SW 1271 (cell line): ENCODE measurements at places on chromosomes 1 and 21.
A peak's percentile ranks its signal among the peaks of the same experiment; 100 is the strongest.

DNA sequence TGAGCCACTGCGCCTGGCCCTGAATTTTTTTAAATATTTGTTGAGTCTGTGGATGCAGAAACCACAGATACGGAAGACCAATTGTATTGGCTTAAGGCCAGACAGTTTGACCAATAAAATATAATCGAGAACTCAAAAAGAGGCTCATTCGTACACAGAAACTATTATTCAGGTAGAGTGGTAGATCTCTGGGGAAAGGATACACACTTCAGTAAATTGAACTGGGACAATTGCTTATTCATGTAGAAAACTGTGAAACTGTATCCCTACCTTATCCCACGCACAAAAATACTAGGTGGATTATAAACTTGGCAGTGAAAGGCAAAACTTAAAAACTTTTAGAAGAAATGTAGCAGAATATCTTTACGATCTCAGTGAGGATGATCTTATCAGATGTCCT lies 25.0 kb upstream of the SHE start:
- DNase-seq: no peak

DNA sequence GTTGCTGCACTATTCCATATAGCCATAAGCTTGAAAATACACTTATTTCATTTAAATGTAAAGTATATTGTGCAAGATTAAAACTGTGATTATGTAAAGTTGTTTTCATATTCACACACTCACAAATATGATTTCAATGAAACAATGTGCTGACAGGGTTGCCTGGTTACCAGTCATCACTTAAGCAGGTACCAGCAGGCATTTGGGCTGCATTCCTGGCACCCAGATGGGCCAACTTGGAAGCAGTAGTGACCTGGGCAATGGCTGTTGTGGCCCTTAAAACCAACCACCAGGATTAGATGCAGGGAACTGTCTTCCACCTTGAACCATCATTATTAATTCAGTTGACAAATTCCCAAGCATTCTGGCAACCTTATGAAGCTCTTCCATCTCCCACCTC lies 45.0 kb upstream of the RASAL2 start:
- no peak for DNase-seq

DNA sequence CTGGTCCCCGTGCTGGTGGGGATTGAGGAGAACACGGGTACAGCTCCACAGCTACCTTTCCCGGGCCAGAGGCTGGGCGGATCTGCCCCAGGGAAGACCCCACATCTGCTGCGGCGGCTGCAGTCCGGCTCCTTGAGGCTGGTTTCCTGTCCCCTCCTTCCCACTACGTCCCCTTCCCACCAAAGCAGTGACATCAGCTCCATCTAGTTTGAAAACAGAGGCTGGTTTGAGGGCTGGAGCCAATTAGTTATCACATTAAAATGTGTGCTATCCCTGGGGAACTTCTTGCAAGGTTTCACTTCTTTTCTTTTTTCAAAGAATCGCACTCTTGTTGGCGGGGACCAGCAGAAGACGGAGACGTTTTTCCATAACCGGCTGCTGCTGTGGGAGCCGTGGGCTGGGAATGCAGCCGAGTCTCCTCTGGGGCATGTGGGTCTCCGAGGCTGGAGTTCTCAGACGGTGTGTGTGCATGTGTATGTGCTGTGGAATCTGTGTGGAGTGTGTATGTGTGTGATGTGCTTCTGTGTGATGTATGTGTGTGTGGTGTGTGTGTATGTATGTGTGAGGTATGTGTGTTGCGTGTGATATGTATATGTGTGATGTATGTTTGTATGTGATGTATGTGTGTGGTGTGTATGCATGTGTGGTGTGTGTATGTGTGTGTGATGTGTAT lies 8.9 kb upstream of the PCBP3 start:
- DNase-seq: no peak

DNA sequence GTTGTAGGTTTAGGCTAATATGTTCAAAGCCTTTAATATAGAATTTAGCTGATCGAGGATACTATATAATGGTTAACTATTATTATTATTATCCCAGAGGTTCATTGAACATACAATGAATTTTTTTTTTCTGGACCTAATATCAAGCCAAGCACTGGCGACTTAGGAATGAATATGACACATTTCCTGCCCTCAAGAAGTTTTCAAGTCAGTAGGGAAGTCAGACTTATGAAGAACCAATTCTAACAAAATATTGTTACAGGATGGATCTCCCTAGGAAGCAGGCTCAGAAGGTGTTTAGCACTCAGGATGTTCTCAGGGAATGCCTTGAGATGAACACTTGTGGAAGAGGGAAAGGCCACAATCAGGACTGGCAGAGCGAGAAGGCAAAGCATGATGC lies 211.8 kb upstream of the FGGY start:
- no peak for DNase-seq

GRCh38 chr1:113858418-113858817 lies 13.1 kb downstream of the PTPN22 start:
- no peak for DNase-seq

- peak; percentile 25 for DNase-seq
Observed at GRCh38 chr1:15515022-15515663, 8.9 kb downstream of the CASP9 start.

DNA sequence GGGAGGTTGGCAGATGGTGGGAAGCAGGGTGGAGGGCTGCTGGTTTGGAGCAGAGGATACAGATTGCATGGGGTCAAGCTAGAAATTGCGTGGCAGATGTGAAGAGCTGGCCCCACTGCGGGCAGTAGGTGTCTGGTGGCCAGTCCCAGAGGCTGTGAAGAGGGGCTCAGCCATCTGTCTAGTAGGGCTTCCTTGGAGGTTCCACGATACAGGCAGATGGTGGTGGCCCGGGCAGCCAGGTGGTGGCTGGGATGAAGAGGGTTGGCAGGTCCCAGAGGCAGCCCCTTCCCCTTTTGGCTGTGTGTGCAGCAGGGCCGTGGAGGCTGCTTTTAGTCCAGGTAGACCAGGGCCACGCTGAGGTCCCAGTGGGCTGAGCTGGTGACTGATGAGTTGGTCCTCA lies 16.6 kb downstream of the PSEN2 start:
- DNase-seq: no peak

- no peak for DNase-seq
Observed at GRCh38 chr1:222596696-222597095, 7.0 kb upstream of the TAF1A start.

GRCh38 chr21:31298618-31299269 lies 45.3 kb downstream of the TIAM1 start:
- no peak for DNase-seq

DNA sequence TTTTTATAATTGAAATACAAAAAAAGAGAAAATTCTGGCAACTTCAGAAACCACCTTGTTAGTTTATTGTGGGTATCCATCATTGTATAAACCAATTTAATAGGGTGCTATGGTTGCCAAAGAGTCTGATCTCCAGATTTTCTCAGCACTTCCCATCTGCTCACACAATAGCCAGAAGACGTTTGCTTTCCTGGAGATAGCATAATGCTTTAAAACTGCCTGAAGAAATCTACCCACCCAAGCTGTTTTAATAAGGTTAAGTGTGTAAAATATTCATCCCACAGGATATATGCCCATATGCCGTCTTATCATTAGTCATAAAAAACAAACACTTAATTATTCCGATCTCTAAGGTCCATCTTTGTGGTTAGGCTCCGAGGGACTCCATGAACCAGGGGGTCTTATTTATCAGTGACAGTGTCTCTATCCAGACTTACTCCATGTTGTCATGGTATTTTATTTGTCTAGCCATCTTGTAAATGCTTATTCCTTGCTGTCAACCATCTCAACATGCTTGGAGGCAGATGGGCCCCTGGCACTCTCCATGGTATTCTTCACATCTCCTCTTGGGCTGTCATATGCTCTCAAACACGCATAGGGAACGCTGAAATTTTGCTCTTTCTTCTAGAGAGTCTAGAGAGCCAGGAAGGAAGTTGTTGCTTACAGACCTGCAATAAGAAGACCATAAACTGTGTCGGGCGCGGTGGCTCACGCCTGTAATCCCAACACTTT lies 58.5 kb downstream of the MAP10 start:
- DNase-seq: no peak

GRCh38 chr1:28456078-28456477 lies 49.8 kb upstream of the RCC1 start:
- DNase-seq: no peak

GRCh38 chr1:220732621-220733020 lies 15.5 kb upstream of the MTARC2 start:
- DNase-seq: no peak

- DNase-seq: no peak
Observed at GRCh38 chr1:64934115-64934877, 32.1 kb downstream of the JAK1 start.

DNA sequence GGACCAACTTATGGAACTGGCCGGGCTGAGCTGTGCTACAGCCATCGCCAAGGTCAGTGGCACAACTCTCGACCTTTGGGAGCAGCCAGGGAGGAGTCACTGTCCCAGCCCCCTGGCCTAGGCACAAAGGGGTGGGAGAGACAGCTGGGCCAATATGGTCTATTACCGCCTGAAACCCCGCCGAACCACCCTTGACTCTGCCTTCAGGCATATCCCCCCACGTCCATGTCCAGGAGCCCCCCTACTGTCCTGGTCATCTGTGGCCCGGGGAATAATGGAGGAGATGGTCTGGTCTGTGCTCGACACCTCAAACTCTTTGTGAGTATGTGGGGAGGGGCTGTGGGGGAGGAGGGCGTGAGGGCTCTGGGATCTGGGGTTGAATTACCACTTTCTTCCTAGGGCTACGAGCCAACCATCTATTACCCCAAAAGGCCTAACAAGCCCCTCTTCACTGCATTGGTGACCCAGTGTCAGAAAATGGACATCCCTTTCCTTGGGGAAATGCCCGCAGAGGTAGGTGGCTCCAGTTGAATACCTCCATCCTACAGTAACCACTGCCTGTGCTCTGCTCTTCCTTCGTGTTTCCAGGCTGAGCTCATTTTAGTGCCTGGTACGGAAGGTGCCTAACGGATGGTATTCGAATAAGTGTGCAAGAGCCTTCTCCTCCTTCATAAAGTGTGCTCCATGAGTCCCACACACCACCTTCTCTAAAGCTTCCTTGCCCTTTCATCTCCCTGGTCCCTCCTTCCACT lies 758 bp downstream of the NAXE start:
- DNase-seq: no peak

GRCh38 chr1:207852576-207853371 lies 58.2 kb downstream of the CD34 start:
- DNase-seq: no peak

DNA sequence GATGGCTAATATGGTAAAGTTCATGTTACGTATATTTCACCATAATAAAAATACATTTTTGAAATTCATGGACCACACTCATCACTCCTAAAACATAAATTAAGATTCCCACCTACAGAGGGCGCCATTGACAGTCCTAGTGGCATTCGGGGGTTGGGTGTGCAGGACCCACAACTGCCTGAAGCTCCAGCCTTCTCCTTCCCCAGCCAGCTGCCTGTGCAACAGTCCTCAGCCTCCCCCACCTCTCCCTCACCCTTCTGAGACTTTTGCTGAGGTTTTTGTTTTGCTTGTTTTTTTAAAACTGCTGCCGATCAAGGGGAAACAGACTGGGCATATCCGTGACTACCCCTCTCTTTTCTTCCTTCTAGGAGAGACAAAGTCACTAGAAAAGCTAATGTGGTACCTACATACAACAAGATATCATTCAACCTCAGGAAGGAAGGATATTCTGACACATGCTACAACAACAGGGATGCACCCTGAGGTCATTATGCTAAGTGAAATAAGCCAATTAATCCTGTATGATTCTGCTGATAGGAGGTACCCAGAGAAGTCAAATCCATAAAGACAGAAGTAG lies 9.2 kb upstream of the EVA1C start:
- peak; percentile 38 for DNase-seq

DNA sequence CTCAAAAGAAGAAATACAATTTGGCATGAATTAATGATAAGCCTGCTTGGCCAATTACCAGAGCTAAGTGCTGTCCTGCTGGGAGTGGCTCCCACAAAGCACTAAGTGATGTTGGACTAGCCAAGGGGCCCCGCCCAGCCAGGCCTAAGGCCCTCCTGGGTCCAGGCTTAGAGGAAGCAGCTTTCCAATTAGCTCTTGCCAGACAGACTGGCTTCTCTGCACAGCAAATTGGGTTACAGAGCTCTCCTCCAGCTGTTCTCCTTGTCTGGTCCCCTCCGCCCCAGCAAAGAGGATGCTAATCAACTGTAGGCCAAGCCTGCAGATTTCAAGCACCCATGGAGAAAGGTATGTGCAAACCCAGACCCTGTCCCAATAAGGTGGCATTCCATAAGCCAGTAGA lies 151.9 kb downstream of the DMRTA2 start:
- DNase-seq: no peak

DNA sequence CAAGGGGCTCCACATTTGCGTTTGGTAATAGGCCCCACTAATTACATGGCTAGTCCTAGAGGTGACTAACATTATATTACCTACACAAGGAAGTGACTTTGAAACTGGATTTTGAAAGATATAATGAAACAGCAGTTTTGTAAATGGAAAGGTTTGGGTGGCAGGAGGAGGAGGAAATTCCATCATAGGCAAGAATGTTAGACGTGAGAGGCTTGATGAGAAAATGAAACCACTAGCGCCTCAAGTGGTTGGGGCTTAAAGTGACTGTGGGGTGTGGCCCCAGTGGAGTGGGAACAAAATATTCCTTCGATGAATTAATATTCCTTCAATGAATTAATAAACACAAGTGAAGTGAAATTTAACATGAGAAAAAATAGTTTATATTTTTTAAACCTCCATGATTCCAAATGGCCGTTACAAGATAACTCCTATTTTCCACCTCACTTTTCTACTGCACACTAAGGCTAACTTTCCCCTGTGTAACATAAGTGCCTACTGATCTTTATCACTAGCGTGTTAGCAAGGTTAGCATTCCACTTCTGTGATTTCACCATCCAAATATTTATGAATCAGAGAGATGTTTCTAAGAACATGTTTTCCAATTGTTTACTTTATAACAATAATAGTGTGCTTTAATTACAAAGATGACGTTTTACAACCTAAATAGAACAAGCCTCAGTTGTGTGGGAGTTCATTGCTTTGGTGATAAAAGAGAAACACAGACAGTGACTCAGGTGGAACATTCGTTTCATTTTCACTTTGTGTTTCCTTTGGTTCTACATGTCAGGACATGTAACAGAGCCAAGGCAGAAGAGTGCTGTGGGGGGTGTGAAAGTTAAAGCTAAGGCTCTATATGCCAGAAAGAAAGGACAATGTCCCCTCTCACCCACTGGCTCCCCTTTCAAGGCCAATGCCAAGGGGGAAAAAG lies 12.5 kb upstream of the ATF3 start:
- DNase-seq: peak; percentile 89

GRCh38 chr21:41827951-41828883 lies 50.9 kb downstream of the PRDM15 start:
- no peak for DNase-seq

GRCh38 chr1:107379826-107380225 lies 239.0 kb downstream of the NTNG1 start:
- DNase-seq: no peak

DNA sequence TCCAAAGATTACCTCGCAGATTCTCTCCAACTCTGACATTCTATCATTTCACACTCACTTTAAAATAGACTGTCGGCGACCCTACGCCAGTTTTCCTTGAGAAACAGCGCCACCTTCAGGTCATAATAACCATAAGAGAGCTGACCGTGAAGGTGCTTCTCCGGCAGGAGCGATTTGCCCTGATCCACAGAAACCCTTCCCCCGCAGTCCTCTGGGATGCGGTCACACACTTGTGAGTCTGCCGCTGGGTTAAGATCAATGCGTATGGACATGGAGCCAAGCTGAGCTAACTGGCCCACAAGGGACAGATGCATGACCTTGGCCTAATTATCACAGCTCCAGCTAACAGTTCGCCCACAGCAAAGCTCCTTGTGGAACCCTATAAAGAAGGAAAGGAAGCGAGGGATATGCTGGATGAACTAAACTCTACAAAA lies 32.8 kb upstream of the IFNAR2 start:
- peak; percentile 39 for DNase-seq
